Pons (tissue), 1 donor: ENCODE measurements at places on chromosomes 7 and 10.

DNA sequence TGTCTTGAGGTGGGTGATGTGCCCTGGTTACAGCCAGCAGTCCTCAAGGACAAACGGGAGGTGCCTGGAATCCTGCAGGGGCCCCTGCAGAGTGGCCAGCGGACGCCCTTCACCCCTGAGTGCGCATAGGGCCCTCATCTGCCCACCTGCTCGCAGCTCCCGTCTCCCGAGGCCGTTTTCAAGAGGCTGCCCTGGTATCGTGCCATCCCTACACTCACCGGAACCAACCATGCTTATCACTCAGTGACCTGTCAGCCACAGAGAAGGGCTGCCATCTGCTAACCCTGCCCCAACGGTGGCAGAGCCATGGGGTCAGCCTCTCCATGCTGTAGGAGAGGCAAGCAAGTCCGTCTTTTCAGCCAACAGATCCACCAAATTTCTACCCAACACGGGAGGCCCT is 122.0 kb downstream of the FAM53B start:
- DNase-seq: no peak

GRCh38 chr7:30117896-30118295 is 16.9 kb upstream of the MTURN start:
- no peak for DNase-seq

DNA sequence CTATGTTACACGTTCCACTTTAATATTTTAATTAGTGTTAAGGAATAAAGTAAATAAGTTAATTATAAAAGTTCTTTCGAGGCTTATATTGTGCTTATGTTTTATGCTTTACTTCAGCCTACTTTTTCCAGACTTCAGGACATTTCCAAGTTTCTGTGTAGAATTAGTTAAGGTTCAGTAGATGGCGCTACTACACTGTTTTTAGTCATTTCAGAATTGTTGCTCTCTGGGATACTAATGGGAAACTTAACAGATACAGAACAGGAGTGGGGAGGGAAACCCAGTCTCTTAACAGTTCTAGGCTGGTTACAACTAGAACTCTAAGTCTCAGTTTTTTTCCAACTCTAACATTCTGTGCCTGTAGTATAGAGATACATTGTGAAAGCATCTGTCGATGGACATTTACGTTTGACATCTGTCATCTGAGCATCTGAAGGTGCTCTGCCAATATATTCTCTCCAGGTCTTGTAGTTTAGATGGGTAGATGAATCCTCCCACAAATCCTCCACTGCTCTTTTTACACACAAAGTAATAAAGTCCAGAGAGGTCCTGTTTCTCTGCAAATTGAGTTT is 56.8 kb upstream of the FAM171A1 start:
- peak; percentile 74 for DNase-seq

GRCh38 chr7:120114626-120115025 is 158.3 kb upstream of the KCND2 start:
- DNase-seq: no peak

GRCh38 chr10:81953420-81953819 is 78.4 kb downstream of the NRG3 start:
- DNase-seq: no peak
